ENCODE measurements at places on chromosomes 13 and 19.
A peak's percentile ranks its signal among the peaks of the same experiment; 100 is the strongest.

- DNase-seq: no peak
Observed at GRCh38 chr19:15374105-15374651, 5.4 kb downstream of the AKAP8 start.

GRCh38 chr13:75052616-75053015 is 429.4 kb downstream of the TBC1D4 start:
- DNase-seq: no peak

DNA sequence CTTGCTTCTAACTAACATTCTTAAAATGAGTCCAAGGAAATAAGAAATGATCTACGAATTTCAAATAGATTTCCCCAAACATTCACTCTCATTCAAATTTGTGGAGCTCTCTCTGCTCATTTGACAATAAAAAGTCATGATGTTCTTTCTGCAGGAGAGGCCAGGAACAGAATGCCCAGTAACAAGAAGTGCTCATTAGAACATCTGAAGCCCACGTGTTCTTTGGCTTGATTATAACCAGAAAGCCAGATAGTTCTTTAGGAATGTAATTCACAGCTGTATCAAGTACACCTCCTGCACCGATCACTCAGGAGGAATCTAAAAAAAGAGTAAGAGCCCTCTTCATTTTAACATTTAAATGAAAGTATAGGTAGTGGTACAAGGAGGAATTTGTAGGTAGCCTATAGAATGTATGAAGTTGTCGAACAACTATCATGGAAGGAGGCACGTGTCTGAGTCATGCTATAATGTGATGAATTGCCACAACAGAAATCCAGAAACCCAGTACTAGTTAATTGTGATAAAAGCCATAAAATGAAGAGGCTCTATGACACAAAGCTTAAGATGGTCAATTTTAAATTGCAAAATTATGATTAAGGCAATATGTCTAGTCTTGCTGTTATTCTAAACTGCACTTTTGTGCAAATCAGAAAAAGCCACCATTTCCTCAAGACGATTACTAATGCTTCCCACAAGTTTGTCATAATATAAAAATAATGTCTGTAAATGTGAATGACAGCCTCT is 12.8 kb downstream of the MEDAG start:
- DNase-seq: no peak

DNA sequence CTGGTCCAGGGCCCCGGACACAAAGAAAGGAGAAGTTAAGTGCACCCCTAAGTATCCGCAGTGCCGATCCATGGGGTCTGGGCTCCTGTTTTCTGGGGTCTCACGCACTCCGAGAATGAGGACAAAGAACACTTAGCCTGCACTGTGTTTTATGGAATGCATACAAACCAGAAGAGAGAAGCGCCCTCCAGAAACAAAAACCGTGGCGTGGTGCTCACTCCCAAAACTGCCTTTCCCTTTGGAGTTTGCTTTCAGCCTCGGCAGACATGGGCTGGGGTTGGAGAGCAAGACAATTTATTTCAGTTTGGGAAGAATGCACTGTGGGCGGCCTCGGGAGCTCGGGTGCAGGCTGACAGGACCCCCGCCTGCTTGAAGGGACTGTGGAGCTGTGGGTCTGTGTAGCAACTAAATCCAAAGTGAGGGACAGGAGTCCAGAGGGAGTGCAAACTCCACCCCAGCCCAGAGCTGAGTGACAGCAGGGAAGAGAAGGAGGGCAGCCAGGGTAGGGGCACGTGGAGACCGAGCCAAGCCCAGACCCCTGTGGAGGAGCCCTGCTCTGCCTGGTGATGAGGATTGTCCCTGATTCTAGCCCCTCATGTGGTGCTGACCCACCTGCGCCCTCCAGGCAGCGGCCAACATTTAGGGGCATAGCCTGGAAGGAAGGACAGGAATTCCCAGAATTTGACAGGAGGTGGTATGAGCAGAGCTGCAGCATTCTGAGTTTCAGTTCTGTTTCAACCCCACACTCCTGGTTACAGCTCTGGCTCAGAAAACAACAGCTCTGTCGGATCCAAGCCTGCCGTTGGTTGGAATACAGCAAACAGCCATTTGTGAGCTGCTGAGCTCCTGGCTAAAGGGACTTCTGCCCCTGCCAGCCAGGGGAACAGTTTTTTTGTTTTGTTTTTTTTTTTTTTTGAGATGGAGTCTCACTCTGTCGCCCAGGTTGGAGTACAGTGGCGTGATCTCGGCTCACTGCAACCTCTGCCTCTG is 37.8 kb upstream of the POP4 start:
- no peak for DNase-seq

GRCh38 chr19:35044317-35045117 is 3.0 kb downstream of the HPN start:
- DNase-seq: peak; percentile 61

- no peak for DNase-seq
Observed at GRCh38 chr19:18029617-18030338, 21.8 kb downstream of the ARRDC2 start.

Data from activated CD8-positive, alpha-beta memory T cell treated with anti-CD3 and anti-CD28 coated beads, Interleukin-2, amount 50 U/mL, for 4 hours (primary cell).